ENCODE measurements at places on chromosomes 16 and 17. TPM values are rescaled to one million over a fixed set of nuclear protein-coding genes. Genes with fewer than 3 reads are reported as not detected.
A peak's percentile ranks its signal among the peaks of the same experiment; 100 is the strongest.

Gene TMEM238L
- not detected for total RNA-seq

Gene TEX14
- 0.17 TPM for total RNA-seq

DNA sequence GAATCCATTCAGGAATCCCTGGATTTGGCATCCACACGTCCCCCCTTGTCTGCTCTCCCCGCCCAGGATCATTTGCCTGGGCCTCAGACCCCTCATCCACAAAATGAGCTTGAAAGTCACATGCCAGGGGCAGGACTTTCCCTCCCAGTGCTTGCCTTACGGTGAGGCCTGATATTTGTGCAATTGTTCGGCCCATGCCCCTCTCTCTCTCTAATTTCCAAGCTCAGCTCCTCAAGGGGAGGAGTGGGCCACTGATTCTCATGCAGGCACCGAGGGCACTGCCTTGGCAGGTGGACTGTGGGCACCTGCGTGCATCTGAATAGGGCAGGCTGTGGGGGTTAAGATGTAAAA, 267.2 kb upstream of the FOXF1 start:
- no peak overlapping the region for H3K4me3 ChIP-seq
- H3K27me3 ChIP-seq = peaks cover 21% of the 10 kb centered on the region
- no peaks in the 10 kb centered on the region for H3K4me1 ChIP-seq
- no peak overlapping the region for H3K27ac ChIP-seq

GRCh38 chr17:80725517-80725916, 180.9 kb downstream of the RPTOR start:
- peaks cover 5% of the 10 kb centered on the region for H3K36me3 ChIP-seq
- H3K4me3 ChIP-seq = no peak overlapping the region
- DNase-seq = no peak
- no peaks in the 10 kb centered on the region for H3K27me3 ChIP-seq
- peaks cover 31% of the 10 kb centered on the region for H3K4me1 ChIP-seq

DNA sequence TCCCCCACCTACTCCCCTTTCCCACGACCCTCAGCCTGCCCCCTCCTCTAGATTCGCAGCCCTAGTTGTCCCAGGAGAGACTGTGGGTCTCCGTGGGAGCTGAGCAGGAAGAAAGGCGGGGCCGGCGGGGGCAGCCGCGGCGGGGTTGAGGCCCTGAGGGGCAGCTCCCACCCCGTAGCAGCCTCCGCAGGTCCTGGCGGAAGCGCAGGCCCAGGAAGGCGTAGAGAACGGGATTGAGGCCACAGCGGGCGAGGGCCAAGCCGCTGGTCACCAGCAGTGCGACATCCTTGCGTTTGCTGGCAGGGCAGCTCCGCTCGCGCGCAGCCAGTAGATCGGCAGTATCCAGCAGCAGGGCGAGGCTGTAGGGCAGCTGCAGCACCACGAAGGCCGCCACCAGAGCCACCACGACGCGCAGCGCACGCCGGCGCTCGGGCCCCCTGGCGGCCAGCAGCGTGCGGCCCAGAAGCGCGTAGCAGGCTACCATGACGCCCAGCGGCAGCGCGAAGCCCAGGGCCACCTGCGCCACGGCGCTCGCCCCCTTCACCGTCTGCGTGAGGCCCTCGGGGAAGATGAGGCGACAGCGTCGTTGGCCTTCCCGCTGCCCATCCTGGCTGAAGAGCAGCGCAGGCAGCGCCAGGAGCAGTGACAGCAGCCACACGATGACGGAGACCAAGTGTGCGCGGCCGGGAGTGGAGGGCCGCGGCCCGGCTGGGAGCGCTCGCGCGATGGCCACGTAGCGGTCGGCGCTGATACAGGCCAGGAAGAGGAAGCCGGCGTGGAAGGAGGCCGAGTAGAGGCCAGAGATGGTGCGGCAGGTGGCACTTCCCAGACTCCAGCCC, 1.9 kb downstream of the CCR10 start:
- peak overlapping the region; percentile 73 for H3K27ac ChIP-seq
- peaks cover 58% of the 10 kb centered on the region for H3K4me1 ChIP-seq
- H3K36me3 ChIP-seq = no peaks in the 10 kb centered on the region
- DNase-seq = peak; percentile 82
- peak overlapping the region; percentile 64 for H3K4me3 ChIP-seq

- no peak for DNase-seq
- H3K4me1 ChIP-seq = no peaks in the 10 kb centered on the region
- H3K27ac ChIP-seq = no peak overlapping the region
- H3K36me3 ChIP-seq = no peaks in the 10 kb centered on the region
- no peak overlapping the region for H3K4me3 ChIP-seq
- H3K27me3 ChIP-seq = peaks cover 1% of the 10 kb centered on the region
Measured at GRCh38 chr17:7825206-7825990, 8.6 kb upstream of the KDM6B start.

GRCh38 chr17:76871668-76872067, 3.5 kb downstream of the MGAT5B start:
- DNase-seq = no peak
- peaks cover 9% of the 10 kb centered on the region for H3K4me1 ChIP-seq
- H3K27ac ChIP-seq = no peak overlapping the region
- peaks cover 5% of the 10 kb centered on the region for H3K36me3 ChIP-seq

DNA sequence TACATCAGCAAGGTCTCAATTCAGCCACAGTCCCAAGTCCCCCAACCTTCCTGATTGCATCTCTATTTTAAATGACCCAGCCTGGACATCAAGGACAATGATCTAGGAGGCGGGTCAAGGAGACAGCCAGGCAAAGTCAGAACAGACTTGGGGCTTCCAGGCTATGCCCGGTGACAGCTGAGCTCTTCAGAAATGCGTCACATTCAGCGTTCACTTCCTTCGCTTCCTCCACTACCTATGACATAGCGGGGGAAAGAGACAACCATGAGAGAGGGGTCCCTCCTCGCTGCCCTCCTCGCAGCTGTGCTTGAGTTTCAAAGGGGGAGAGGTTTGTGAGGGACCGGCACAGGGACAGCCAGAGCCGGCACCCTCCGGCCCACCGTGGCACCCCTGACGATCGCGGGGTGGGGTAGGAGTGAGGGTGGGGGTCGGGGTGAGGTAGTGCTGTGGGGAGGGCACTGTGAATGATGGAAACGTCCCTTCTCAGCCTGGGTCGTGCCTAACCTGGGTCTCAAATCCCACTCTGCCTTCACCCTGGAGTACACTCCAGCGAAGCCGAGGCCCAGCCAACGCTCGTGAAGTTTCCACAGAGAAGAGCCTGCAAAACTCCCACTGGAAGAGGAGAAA, 12.3 kb upstream of the LGALS3BP start:
- H3K27me3 ChIP-seq = no peaks in the 10 kb centered on the region
- H3K4me1 ChIP-seq = peaks cover 7% of the 10 kb centered on the region
- DNase-seq = no peak
- no peak overlapping the region for H3K4me3 ChIP-seq
- H3K27ac ChIP-seq = no peak overlapping the region
- peaks cover 32% of the 10 kb centered on the region for H3K36me3 ChIP-seq

DNA sequence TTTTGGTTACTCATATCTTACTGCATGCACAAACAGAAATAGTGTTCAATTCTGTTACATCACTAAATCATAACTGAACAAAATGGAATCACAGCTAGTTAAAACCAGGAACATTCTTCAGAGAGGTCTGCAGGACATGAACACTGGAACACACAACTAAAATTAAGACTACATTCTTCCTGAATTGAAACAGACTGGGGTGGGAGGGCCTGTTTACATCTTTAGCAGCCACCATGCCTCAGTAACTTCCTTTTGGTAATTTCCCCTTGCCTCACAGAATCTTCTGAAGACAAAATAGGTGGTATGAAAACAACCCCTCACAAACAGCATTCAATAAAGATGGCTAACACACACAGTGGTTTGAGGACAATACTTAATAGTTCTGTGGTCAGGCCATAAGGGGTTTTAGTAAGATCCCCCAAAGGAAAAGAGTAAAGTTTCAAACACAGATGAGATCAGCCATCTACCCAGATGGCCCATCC, 6.5 kb downstream of the MARF1 start:
- peak; percentile 15 for DNase-seq
- H3K4me3 ChIP-seq = peak overlapping the region; percentile 30
- peaks cover 71% of the 10 kb centered on the region for H3K36me3 ChIP-seq
- H3K27ac ChIP-seq = peak overlapping the region; percentile 94
- H3K4me1 ChIP-seq = peaks cover 80% of the 10 kb centered on the region

DNA sequence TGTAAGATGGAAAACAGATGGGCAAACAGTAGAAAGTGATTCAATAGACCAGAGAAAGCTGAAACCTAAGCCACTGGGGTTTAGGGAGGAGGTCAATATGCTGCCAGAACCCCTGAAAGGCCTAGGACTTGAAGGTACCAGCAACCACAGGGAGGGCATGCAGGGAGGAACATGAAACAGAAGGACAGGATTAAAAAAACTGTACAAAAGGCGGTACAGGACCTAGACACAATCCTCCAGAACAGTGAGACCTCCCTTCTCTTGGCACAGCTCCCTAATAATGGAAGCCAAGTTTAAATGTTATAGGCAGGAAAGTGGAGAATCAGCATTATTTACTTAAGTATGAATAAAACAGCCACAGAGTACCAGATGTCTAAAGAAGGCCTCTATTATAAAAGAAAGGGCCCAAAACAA, 105.5 kb downstream of the SPAG9 start:
- H3K27me3 ChIP-seq = no peaks in the 10 kb centered on the region
- no peak for DNase-seq
- no peak overlapping the region for H3K4me3 ChIP-seq
- H3K36me3 ChIP-seq = peaks cover 7% of the 10 kb centered on the region
- H3K27ac ChIP-seq = peak overlapping the region; percentile 5
- H3K4me1 ChIP-seq = peaks cover 3% of the 10 kb centered on the region

GRCh38 chr17:1590747-1591473, 28.3 kb upstream of the PITPNA start:
- H3K27me3 ChIP-seq = no peaks in the 10 kb centered on the region
- H3K27ac ChIP-seq = no peak overlapping the region
- peaks cover 8% of the 10 kb centered on the region for H3K4me1 ChIP-seq
- no peak overlapping the region for H3K4me3 ChIP-seq
- DNase-seq = no peak
- H3K36me3 ChIP-seq = no peaks in the 10 kb centered on the region

Gene IL17C
- not detected for total RNA-seq

Gene ARL17B
- total RNA-seq = 21.2 TPM

- peak overlapping the region; percentile 71 for H3K4me3 ChIP-seq
- H3K27ac ChIP-seq = peak overlapping the region; percentile 19
- peaks cover 51% of the 10 kb centered on the region for H3K27me3 ChIP-seq
Measured at GRCh38 chr16:3173892-3174617, 13.9 kb upstream of the OR1F1 start.

Gene PRSS21
- 6.2 TPM for total RNA-seq

DNA sequence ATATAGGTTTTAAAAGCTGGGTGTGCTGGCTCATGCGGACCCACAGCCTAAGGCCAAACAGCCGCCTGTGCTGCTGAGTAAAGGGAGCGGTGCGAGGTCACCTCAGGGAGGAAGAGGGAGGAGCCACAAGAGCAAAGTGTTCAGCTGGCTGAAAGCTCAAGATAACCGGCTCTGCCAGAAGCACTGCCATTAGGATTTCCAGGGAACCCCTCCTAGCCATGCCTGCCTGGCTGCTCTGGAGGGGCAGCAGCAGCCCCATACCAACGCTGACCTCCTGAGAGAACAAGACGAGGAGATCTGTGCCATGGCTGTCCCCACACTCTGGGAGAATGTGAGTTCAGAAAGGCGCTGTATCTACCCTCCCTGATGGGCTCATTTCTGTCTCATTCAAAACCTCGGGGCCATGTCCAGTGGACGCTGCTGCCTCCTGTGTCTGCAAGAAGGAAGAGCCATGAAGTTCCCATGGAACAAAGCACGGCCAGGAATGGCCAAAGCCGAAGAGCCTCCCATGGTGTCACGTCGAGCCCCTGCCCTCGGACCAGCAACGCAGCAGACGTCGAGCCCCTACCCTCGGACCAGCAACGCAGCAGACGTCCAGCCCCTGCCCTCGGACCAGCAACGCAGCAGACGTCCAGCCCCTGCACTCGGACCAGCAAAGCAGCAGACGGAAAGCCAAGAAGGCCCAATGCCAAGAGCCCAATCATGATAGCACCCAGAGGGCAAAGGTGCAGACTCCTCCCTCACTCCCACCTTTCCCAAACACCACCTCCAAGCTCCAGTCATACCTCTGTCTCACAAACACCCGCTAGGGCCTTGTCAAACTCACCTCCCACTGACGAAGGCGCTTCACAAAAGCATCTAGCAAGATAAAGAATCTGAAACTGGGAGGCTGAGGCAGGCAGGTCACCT, 107.0 kb downstream of the ANKRD11 start:
- peaks cover 84% of the 10 kb centered on the region for H3K4me1 ChIP-seq
- H3K27ac ChIP-seq = peak overlapping the region; percentile 82
- no peaks in the 10 kb centered on the region for H3K27me3 ChIP-seq
- peaks cover 4% of the 10 kb centered on the region for H3K36me3 ChIP-seq

Gene RBBP6
- 76.1 TPM for total RNA-seq

DNA sequence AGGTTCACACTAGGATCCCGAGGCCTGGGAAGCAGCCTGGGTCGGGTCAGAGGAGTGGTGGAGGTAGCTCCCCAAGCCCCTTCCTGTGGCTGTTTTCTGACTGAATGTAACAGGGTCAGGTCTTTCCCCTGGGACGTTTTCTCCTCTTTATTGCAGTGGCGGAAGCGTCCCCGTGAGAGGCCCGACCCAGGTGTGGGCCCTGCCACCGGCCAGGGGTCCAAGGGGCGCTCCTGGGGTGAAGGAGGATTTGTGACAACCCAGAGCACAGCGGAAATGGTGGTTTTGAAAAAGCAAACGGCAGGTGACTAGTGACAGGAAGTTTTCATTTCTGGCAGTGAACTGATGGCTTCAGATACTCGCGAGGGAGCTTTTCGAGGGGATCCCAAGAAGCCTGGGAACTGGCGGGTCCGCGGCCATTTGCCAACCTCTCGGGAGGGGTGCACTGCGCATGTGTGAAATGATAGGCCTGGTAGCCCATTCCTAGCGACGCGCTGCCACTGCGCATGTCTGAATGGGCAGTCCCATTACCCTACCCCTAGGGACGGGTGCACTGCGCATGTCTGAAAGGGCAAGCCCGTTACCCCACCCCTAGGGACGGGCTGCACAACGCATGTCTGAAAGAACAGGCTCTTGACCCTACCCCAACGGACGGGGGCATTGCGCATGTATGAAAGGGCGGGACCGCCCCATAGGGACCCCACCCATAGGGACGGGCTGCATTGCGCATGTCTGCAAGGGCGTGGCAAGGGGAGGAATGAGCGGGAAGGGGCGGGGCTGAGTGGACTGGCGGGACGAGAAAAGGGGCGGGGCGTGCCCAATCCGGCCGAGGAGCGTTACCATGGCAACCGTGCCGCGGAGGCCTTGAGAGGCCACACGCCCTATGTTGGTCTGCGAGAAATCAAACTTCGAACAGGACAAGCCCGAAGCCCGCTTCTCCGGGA, 1747.9 kb downstream of the TP53TG3F start:
- H3K27ac ChIP-seq = no peak overlapping the region
- no peaks in the 10 kb centered on the region for H3K36me3 ChIP-seq
- H3K4me1 ChIP-seq = no peaks in the 10 kb centered on the region
- no peak overlapping the region for H3K4me3 ChIP-seq
